ENCODE measurements at places on chromosomes 2 and 18.
A peak's percentile ranks its signal among the peaks of the same experiment; 100 is the strongest.

DNA sequence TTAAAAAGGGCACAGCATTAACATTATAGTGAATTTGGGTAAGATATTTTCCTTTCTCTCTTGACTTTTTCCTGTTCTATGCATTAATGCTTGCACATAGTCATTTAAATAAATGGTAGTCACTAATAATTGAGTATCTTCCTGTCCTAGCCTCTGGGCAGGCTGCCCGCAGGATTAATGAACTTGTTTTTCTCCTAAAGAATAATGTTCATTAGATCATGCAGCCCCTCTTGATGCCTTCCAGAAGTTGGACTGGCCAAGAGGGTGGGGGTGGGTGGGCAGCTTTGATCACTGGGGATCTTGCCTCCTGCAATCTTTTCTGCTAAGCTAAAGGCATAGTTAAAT, 514.5 kb upstream of the CDH2 start:
- no peak for DNase-seq

- no peak for DNase-seq
These were observed 3.2 kb upstream of the LIMS2 start for GRCh38 chr2:127678531-127678930.

DNA sequence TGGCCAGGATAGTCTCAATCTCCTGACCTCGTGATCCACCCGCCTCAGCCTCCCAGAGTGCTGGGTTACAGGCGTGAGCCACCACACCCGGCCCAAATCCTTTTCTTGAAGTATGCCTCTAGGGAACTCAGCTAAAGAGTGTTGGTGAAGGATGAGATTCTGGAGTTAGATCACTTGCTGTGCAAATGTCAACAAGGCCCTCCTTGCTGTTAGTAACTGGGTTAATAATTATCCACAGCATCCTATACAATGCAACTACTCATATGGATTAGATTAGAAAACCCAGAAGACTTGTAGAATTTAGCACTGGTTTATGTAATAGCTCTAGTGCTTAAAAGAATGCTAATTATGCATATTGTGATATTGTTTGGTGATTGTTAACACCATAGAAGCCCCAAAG, 310.8 kb upstream of the TFPI start:
- DNase-seq = no peak

DNA sequence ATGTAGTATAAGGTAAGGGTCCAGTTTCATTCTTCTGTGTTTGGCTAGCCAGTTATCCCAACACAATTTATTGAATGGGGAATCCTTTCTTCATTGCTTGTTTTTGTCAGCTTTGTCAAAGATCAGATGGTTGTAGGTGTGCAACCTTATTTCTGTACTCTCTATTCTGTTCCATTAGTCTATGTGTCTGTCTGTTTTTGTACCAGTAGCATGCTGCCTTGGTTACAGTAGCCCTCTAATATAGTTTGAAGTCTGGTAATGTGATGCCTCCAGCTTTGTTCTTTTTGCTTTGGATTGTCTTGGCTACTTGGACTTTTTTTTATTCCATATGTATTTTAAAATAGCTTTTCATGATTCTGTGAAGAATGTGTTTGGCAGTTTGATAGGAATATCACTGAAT, 222.1 kb downstream of the XIRP2 start:
- DNase-seq = no peak

DNA sequence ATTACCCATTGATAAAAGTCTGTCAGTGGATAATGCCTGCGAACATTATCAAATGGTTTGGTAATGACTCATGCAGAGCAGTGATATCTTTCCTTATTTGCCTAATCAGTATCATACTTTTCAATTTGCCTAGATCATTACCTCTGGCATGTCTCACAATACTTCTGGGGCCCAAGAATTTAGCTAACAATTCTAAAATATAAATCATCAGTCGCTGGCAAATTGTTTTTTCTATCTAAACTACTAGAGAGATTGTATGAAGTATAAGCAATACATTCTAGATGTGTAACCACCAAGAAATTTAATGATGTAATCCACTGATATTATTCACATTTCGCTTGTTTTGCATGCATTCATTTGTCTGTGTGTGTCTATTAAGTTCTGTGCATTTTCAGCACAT, 191.2 kb upstream of the CDH19 start:
- DNase-seq = no peak

DNA sequence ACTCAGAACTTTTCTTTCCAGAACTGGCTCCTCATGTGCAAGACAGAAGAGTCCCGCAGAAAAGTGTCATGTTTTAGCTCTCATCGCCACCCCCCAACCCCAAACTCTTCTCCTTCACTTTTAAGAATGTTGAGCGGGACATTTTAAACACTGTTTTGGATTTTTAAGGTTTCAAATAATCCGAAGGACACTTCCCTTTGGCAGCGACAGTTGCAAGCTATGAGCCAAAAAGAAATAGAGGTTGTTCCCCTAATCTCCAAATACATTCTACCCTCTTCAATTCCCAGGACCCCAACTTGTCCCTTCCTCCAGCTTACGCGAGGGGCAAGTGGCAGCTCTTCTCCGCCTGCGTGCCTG, 678 bp upstream of the UBE2E3 start:
- no peak for DNase-seq

DNA sequence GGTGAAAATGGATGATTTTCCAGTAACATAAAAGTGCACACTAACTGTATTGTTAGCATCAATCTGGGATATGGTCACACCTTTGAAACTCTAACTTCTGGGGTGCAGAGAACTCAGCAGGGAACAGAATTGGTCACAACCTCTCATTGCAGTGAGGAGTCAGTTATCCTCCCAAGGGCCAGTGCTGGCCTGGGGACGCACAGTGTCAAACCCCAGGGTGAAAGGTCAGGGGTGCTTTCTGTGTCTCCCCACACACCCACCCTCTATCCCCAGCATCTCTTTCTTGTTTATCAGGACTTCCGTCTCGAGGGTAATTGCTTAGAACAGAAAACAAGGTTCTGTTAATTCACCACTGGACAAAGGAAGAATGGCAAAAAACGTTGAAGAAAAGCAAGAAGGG, 208.7 kb downstream of the DLGAP1 start:
- DNase-seq = no peak

GRCh38 chr2:182020286-182021070, 34.8 kb downstream of the PPP1R1C start:
- no peak for DNase-seq

- DNase-seq = no peak
These were observed 75.1 kb downstream of the CTAGE1 start for GRCh38 chr18:22342625-22343024.

GRCh38 chr2:214560176-214560575, 149.3 kb downstream of the VWC2L start:
- DNase-seq = no peak

GRCh38 chr2:160375802-160376469, 117.7 kb downstream of the RBMS1 start:
- no peak for DNase-seq

- no peak for DNase-seq
These were observed 1.1 kb downstream of the PRKRA start for GRCh38 chr2:178449700-178450523.

- peak; percentile 15 for DNase-seq
These were observed 47.5 kb downstream of the PTGR3 start for GRCh38 chr18:75161256-75162028.

- no peak for DNase-seq
These were observed 207.1 kb downstream of the ACKR3 start for GRCh38 chr2:236776695-236777251.

DNA sequence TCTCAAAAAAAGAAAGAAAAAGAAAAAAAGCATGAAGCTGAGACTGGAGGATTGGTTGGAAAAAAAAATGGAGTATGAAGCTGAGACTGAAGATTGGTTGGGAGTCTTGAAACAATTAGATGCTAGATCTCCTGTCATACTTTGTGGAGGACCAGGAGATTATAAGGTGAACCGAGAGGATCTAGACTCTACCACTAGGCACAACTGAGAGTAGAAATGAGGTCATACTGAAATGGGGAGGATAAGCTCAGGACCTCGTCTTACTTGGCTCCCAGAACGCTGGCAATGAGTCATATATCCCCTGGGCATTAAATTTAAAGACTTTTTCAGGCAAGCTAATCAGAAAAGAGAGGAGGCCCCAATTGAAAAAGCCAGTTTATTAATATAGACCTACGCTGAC, 3.3 kb upstream of the ORC2 start:
- DNase-seq = no peak

DNA sequence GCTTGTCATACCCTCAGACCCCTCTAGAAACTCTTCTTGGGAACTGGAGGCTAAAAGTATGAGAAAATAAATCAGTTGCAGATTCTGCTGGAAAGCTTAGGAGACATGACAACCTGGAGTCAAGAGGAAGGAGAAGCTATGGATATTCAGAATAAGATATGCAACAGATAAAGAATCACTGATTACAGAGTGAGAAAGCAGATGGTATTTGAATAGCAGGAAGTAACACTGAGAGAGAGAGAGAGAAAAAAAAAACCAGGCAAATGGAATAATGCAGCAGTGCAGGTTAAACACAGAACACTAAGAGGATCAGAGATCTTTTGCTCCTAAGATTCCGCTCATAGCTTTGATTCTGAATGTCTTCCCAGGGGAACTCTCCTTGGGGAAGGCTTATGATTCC, 1284.1 kb upstream of the NXPH2 start:
- no peak for DNase-seq

GRCh38 chr18:2412281-2412680, 159.0 kb downstream of the METTL4 start:
- no peak for DNase-seq

DNA sequence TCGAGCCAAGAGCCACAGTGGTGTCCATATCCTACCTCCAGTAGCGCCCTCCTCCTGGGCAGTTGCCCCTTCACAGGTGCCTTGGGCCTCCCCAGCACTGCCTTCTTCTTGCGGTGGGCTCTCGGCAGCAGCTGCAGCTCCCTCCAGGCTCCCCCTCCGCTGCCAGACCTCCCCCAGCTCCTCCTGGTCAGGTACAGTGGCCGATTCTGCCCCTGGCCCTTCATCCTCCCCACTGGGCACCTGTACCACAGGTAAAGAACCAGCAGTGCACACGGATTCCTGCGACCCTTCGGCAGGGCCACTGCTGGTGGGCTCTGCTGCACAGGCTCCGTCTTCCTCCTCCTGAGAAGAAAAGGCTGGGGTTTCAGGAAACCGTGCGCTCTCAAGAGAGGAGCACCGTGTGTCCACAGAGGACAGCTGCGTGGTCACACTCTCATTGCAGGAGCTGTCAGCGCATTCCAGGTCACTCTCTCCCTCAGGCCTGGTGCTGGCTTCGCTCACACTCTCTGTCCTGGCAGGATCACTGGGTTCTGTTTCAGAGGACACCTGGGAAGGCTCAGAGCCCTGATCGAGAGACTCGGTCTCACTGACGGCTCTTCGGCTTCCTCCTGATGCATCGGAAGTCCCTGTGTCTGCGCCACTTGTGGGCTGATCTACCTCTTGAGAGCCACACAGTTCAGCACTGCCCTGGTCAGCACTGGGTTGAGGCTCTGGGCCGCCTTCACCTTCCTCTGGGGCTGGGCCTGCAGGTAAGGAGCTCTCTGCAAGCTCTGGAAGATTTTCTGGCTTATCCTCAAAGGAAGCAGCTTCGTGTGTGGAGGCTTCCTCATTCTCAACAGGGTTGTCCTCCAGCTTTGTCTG, 147.4 kb upstream of the STK17B start:
- DNase-seq = no peak

GRCh38 chr2:111022633-111023032, 98.1 kb upstream of the BCL2L11 start:
- DNase-seq = no peak

GRCh38 chr2:234676783-234677450, 180.0 kb upstream of the ARL4C start:
- DNase-seq = no peak

DNA sequence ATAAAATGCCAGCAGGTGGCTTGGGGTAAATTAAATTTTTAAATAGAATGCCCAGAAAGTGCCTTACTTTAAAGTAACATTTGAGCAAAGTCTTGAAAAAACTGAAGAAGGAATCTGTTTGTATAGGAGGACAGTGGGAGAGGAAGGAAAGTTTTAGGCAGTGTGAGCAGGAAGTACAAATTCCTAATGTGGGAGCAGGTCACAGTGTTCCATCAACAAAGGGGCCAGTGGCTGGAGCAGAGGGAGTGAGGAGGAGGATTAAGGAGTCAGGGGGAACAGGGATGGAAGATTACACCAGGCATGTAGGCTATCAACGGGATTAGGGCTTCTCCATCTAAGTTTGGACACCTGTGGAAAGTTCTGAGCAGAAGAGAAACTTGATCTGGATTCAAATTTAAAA, 439.2 kb upstream of the REG3G start:
- DNase-seq = no peak

DNA sequence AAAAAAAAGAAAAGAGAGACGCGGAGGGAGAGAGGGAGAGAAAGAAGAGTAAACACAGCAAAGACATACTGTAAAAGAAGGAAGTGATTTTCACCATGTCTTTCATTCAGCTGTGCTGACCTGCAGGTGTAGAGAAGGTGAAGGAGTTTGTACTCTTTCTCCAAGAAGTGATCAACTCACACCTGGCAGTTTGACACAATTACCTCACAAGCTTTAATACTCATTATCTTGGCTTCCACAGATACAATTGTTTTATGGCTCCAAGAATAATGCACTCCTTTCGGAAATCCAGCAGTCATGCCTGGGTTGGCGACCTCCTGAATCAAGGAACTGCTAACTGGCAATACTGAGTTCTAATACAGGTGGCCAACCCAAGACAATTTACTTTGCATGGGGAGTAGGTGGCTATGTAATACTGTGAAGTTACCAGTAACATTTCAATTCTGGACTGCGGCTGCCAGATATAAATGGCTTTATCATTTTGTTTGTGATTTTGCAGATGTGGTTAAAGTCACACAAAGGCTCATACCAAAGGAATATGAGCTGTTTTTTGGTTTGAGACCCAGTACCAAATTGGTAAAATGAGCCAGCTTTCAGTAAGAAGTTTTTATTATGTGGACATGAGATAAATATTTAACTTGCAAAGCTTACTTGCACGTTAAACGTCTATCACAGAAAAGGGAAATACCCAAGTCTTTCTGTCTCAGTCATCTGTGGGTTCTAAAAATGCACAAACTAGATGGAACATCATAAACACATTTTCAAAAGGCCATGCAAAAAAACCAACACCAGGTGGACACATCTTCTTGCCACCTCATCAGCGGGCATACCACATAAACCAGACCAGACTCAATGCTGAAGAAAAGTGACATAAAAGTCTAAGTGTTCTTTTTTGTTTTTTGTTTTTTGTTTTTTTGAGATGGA, 69.3 kb downstream of the NCKAP5 start:
- no peak for DNase-seq

DNA sequence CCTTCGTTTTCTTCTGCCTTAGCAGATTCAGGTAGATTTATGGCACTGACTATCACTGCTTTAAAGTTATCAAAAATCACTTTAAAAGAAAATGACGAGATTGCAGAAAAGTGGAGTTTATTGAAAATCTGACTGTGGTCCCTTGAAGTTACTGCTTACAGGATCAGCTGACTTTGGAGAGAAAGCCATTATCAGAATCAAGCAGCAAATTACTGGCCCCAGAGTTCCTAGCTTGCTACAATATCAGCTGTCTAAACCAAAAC, 18.5 kb downstream of the MBP start:
- no peak for DNase-seq

Data from activated naive CD8-positive, alpha-beta T cell treated with anti-CD3 and anti-CD28 coated beads for 36 hours (primary cell).